ENCODE measurements at places on chromosomes 1 and 21.
A peak's percentile ranks its signal among the peaks of the same experiment; 100 is the strongest.

DNA sequence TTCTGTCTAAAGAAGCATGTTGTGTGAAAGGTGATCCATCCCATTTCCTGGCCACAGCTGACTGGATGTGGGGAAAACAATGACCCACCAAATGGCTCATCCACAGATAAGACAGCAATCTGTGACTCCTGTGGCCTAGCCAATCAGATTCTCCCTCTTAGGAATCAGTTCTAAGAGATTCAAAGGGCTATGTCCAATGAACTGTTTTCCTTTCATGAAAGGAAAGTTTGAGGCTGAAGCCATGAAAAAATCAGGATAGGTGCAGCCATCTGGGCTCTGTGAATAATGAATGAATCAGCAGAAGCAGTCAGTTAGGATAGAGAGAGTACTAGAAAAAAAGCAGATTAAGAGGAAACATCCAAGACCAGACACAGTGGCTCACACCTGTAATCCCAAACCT lies 164.7 kb downstream of the NRIP1 start:
- DNase-seq, result no peak

GRCh38 chr1:219329578-219329977 lies 155.9 kb downstream of the LYPLAL1 start:
- no peak for DNase-seq

DNA sequence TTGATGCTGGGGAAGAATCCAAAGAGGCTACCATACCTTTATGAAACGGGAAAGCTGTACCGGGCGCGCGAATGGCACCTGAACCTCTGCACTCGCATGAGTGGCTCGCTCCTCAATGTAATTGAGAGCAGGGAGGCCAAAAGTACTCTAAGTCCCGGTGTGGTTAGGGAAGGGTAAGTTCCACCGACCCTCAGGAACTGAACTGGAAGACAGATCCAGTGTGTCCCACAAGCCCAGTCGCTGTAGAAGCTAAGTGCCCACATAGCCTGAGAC lies 1.0 kb downstream of the GATAD2B start:
- no peak for DNase-seq

GRCh38 chr1:200351826-200352549 lies 57.8 kb downstream of the ZNF281 start:
- no peak for DNase-seq

- peak; percentile 11 for DNase-seq
These were observed 19.8 kb upstream of the SARS1 start for GRCh38 chr1:109193653-109194590.

- no peak for DNase-seq
These were observed 4.5 kb upstream of the ERVH48-1 start for GRCh38 chr21:42929969-42930368.

- no peak for DNase-seq
These were observed 54.7 kb downstream of the SPATA46 start for GRCh38 chr1:162321809-162322422.

DNA sequence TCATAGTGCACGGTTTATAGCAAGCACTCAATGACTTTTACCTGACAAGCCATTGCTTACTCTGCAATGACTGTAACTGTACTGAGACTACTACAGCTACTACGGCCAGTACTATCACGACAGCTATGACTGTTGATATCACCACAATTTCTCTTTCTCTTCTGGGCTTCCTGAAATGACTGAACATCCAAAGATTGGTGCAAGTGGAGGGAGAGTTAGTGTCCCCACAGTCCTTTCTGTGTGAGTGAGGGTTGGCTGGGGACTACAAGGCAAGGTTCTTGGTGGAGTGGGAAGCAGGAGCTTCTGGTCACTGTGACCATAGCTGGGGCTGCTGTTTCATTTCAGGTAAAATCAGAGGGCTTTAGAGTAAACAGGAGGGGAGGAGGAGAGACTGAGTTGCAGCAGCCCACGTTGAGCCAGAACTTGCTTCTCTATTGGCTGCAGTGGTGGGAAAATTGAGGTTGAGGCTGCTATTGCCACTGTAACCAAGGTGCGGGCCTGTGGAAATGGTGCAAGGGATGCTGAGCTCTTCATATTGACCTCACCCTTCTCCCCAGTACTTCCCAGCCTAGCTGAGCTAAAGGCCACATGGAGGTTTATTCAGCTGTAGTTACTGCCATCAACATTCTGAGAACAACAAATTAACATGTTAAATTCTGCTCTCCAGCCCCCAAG lies 14.1 kb upstream of the IL10 start:
- DNase-seq, result no peak

DNA sequence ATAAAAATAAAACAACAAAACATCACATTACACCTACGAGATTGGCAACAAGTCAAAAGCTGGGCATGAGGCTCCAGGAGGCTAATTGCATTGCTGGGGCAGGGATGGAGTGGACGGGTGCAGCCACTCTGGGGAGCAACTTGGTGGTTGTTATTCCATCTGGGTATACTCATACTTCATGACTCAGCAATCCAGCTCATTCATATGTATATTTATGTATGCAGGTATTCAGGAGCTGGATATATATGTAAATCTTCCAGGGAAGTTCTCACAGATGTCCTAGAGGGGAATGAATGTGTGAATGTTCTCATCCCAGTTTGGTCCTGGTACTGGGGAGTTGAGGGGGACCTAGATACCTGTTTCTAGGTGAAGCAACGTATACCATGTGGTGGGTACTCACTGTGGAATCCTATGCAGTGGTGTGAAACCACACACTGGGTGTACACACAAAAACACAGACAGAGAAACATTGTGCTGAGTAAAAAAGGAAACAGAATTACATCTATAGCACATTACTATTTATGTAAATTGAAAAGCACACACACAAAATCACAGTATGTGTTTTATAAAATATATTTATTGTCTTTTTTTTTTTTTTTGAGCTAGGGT lies 79.7 kb upstream of the RAB4A start:
- DNase-seq, result no peak
